ENCODE measurements at places on chromosomes 12 and 14.

DNA sequence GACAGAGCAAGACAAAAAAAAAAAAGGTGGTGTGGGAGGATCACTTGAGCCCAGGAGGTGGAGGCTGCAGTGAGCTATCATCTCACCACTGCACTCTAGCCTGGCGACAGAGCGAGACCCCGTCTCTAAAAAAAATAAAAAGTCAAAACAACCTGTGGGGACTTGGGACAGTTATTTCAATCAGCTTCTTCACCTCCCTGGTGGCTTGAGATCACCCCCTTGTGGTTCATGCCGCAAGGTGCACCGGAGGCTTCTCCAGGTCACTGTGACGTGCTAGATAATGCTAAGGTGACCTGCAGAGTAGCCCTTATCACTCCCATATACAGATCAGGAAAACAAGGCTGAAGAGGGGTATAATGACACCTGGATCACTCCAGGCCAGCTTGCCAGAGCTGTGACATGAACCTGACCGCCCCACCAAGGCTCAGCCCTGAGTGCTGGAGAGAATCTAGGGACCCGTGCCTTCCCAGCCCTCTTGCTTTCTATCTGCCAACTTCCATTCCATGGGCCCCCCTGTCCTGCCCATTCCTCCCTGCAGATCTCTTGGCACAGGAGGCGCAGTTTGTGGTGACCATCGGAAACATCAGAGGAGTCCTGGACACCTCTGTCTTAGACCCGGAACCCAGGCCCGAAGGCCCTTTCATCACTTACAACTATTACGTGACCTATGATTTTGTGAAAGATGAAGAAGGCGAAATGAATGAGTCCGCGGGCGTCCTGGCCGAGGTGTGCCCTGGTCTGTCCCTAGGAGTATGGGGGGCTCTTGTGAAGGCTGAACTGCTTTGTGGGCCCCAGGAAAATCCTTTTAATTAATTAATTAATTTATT lies 8.1 kb downstream of the LRRC43 start:
- peak; percentile 82 for DNase-seq

- no peak for DNase-seq
These were observed 5.4 kb upstream of the PLBD1 start for GRCh38 chr12:14573118-14573517.

GRCh38 chr12:52975204-52975603 lies 26.3 kb downstream of the KRT18 start:
- DNase-seq: no peak

GRCh38 chr12:72673853-72674252 lies 401.7 kb downstream of the TRHDE start:
- peak; percentile 4 for DNase-seq

DNA sequence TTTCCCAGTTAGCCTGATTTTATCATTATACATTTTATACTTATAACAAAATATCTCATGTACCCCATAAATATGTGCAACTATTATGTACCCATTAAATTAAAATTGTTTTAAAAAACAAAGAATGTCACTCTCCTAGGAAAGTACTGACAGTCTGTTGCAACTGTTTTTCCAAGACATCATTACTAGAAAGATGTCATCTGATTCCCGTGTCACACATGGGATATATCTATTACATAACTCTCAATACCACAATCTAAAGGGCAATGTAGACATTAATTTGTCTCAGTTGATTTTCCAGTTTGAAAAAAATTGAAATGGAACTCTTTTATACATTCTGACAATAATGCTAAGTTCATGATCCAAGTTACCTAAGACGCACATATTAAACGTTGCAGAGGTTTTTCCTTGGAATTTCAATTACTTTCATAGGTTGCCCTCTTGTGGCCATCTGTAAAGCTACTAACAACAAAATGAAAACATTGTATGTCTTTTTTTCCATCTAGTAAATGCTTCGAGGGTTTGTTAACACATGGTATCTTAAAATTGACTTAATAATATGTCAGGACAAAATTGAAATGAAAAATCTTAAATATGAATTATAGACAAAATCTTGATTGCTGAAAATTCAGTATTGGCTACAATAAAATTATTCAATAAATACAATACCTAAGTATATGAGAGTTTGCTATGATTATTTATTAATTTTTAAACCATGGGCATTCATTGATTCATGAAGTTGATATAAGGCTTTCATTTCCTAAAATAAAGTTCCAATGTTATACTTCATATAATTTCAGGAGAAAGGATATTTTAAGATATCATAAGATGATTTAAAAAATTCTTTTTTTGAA lies 131.6 kb downstream of the PPFIA2 start:
- no peak for DNase-seq

GRCh38 chr14:104895786-104896661 lies 28.7 kb upstream of the PLD4 start:
- DNase-seq: peak; percentile 9

GRCh38 chr12:28132398-28132797 lies 57.9 kb upstream of the CCDC91 start:
- DNase-seq: no peak

DNA sequence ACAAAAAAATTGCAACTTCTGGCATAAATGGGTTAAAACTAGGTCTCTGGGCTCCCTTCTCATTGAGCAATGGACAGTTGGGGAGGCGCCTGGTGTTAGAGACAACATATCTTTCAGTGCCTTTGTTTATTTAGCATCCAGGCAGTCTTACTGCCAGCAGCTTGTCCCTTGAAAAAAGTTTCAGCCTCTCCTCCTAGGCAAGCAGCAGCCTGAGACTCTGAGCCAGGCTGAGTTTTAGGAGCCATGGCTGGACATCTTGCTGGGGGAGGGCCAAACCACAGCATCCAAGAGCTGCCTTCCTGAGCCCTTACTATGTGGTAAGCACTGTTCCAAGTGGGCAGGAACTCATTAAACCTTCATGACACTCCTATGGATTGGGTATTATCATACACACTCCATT lies 10.1 kb upstream of the JDP2 start:
- no peak for DNase-seq

DNA sequence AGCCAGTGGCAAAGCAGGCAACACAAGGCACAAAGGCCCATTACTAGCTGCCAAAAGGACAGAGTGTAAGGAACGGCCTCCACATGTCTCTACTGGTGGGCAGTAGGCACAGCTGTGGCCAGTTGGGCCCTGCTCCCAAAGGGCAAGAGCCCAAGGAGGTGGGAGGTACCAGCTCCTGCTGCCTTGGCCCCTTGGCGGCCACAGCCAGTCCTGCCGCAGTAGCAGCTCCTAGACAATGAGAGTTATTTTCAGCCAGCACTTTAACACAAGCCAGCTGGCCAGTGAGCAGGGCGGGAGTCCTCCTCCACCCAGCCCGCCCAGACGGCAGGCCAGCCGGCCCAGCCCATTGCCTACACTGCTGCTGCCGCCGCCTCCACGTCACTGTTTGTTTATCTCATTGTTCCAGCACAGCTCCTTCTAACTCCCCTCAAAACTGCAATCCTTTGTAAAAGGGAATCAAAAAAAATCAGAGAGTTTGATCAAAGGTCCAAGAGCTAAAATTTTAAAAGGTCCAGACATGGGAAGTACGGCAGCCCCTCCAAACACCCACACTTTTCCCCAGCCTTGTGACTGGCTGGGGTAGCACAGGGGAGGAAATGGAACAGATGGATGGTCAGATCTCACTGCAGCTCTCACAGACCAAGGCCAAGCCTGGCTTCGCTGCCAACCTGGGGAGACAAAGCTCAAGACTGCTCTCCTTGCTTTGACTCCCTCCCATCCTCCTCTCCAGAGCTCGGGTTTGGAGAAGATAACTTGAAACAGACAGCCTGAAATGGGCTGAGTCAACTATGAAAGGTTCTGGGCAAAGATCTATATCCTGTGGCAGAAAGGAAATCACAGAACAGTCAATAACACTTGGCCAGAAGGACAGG lies 33.5 kb downstream of the FMNL3 start:
- DNase-seq: no peak

GRCh38 chr12:90029317-90029716 lies 320.7 kb upstream of the ATP2B1 start:
- no peak for DNase-seq

DNA sequence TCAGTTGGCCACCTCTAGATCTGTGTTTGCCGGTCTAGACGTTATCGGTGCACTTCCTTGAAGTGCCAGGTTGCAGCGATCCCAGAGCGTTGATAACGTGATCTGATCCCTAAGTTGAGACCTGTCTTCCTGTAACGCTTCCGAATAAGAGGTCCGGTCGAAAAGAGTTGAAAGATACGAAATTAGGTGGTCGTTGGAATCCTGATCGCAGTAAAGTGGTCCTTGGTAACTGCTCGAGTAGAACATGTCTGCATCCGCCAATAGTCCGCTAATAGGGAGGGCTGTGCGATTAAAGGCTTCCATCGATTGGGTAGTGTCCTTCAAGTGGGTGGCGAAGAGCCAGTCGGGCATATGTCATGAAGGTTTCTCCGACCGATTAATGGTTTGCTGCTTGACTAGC lies 2.7 kb downstream of the SRSF5 start:
- DNase-seq: no peak

GRCh38 chr12:49707812-49708147 lies 575 bp upstream of the FMNL3 start:
- no peak for DNase-seq

GRCh38 chr14:100644784-100645183 lies 57.6 kb upstream of the BEGAIN start:
- no peak for DNase-seq

- DNase-seq: no peak
These were observed 250.4 kb downstream of the CHST11 start for GRCh38 chr12:104707194-104707593.

DNA sequence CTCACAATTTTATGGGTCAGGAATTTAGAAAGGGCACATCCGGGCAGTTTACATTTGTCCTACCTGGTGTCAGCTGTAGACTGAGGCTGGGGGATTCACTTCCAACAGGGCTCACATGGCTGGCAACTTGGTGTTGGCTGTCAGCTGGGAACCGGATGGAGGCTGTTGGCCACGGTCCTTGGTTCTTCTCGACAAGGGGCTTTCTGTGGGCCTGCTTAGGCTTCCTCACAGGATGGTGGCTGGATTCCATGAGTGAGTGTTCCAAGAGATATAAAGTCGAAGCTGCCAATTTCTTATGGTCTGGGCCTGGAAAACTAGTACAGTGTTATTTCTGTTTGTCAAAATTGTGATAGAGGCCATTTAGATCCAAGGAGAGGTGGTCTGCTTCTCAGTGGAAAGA lies 127.9 kb downstream of the PTCSC3 start:
- DNase-seq: no peak

DNA sequence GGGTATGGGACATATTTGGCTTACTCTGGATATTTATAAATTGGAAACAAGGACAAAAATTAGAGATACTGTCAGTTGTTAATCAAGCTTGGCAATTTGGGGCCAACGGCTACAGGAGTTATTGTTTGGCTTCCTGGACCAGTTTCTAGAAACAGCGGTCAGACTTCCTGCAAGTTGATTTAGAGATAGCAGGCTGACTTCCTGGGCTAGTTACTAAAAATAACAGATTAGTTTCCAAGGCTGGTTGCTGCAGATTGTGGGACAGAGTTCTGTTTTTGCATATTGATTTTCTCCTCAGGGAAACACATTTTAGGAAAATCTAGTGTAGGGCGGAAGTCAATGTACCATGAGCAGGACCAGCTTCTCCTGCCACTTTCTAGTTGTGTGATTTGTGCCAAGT lies 144.0 kb upstream of the TMPO start:
- DNase-seq: no peak

GRCh38 chr12:121351820-121352681 lies at the start of gene ANAPC5:
Gene ANAPC5 (minus strand): TSS chr12:121352411. CDS start chr12:121352340, 71 bp downstream.
- DNase-seq: peak; percentile 88

- DNase-seq: no peak
These were observed 290.3 kb downstream of the NAV3 start for GRCh38 chr12:78120866-78121560.

GRCh38 chr12:69015017-69015416 lies 82.0 kb upstream of the CPM start:
- no peak for DNase-seq

DNA sequence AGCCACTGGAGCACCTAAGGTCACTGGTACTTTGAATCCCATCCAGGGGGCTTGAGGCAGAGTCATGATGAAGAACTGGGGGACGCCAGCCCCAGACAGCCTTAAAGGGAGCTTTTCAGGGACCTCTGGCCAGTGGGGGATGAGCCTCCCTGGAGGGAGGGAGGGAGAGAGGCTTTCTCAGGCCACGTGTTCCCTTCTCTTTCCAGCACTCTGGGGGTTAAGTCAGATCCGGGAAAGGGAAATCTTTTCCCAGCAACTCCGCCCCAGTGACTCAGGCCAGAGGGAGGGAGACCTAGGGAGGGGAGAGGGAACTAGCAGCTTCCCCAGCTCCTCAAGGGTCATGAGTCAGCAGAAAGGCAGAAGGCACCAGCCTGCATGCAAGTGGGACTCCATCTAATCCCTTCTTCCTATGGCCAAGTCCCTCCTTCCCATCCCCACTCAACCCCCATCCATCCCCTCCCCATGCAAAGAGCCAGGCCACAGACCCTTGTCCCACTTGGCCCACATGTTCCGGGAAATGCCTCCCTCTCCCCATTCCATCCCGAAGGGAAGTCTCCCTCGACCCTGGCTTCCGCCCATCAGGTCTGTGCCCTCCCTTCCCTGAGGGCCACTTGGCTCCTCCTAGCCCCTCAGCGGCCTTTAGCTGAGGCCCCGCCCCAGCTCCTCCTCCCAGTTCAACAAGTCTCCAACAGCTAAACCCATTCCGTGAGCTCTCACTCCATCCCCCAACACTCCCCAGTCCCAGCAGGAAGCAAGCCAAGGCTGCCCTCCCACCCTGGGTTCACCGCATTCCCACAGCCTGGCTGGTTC lies 5.6 kb downstream of the TNFRSF1A start:
- no peak for DNase-seq

GRCh38 chr14:33393231-33393894 lies 454.7 kb downstream of the NPAS3 start:
- no peak for DNase-seq

GRCh38 chr12:105348561-105348960 lies 18.1 kb downstream of the C12orf75 start:
- no peak for DNase-seq

DNA sequence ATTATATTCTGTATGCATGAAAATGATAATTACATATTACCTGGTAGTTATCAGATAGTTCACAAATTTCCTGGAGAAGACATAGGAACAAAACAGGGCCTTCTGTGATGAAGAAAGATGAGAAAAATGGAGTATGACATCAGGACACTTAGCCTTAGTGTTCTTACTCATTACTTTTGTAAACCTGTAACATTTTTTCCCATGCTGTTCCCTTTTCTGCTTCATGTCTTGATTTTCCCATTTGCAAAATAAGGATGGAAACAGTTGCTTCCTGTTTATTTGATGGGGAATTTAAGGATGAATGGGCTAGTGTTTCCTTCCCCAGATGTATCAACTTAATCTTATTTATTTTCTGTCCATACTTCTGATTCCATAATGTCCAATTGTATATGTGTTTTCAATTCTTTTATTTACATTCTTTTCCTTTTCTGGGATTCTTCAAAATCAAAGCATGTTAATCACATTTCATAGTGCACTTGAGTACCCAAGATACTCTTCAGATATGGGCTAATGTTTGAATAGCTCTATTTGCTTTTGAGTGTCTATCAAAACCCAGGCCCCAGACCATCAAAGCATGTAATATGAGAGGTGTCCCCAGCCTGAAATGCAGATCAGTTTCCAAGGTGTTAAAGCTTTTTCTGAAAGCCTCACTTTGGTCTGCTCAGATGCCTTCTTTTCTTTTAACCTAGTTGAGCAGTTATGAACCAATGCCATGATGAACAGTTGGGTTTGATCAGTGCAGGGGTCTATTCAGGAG lies 260.5 kb downstream of the RAD51B start:
- no peak for DNase-seq

GRCh38 chr12:26196421-26196716 lies 996 bp downstream of the SSPN start:
- DNase-seq: no peak

- no peak for DNase-seq
These were observed 30.9 kb upstream of the EMP1 start for GRCh38 chr12:13165617-13166041.

Measured in GM12891 (cell line).